Hematopoietic multipotent progenitor cell (in vitro differentiated cells): ENCODE measurements at places on chromosomes 7 and 10. TPM values are rescaled to one million over a fixed set of nuclear protein-coding genes. Genes with fewer than 3 reads are reported as not detected.
A peak's percentile ranks its signal among the peaks of the same experiment; 100 is the strongest.

GRCh38 chr10:104072786-104073185 is 12.9 kb downstream of the COL17A1 start:
- DNase-seq: no peak

The SEC61G gene
- 47.7 TPM for total RNA-seq

- no peak for DNase-seq
Observed at GRCh38 chr7:97081521-97082300, 35.8 kb upstream of the SDHAF3 start.

The SSC4D gene
- 0.81 TPM for total RNA-seq

The NKX2-3 gene
- total RNA-seq: 15.1 TPM

The ZNF117 gene
- total RNA-seq: 2.7 TPM

- DNase-seq: no peak
Observed at GRCh38 chr7:7077945-7078344, 104.4 kb upstream of the C1GALT1 start.

DNA sequence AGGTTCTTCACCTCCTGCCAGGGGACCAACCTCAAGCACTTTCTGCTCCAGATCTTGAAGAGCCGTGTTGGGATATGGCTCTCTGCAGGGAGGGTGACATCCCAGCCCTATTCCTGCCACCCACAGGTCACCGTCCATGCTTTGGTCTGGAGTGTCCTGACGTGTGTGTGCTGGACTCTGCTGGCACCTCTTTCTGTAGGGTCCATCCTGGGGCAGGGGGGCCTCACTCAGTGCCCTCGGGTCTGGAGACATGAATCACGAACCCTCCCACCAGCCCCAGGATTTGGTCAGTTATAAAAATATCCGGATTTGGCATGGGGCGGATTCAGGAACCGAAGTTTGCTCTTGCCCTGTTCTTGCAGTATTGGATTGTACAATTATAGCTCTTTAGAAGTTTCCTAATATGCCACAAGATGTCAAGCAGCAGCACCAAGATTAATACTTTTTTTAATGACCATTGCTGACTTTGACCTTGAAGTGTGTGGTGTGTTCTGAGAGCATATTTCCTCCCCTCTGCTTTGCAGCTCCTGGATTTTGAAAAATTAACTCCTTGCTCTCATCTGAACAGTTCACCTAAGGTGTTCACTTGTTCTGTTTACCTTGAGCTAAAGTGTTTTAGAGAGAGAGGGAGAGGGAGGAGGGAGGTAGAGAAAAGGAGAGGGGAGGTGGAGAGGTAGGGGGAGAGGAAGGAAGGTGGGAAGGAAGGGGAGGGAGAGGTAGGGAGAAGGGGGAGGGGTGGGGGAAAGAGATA is 95.4 kb upstream of the SHH start:
- no peak for DNase-seq

The PAPOLB gene
- total RNA-seq: under 0.01 TPM

The SPDYE11 gene
- not detected for total RNA-seq

The SP8 gene
- not detected for total RNA-seq

The CYP2E1 gene
- 0.81 TPM for total RNA-seq

The SUN3 gene
- total RNA-seq: not detected

The FZD8 gene
- total RNA-seq: 0.81 TPM

GRCh38 chr7:107559864-107560263 is 3.9 kb downstream of the COG5 start:
- DNase-seq: no peak

- no peak for DNase-seq
Observed at GRCh38 chr10:102537367-102537766, 33.6 kb downstream of the SUFU start.

DNA sequence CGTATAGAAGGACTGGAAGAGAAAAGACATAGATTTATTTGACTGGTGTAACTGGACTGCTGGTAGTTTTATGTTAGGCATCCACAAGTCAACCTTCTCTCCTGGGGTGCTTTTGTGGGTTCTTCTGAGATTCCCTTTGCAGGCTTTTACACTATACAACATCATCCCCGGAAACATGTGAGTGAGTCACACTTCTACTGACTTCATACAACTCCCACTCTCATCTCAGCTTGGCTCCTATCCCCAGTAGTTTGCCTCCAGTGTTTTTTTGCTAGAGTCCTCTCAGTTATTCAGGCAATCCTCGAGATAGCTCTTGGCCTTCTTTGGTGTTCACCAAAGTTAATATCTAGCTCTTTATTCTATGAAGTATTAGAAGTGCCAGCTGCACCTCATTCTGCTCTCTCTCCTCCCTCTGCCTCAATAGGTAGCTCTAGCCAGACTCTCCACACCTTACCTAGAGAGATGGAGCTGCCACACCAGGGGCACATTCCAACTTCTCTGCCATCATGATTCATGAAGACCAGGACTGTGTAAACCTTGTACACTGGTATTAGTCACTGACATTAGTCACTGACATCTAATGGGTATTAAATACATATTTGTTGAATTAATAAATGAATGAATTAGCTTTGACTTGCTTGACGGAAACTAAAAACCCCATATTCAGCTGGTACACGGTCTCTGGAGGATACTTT is 281.9 kb downstream of the PPP1R3A start:
- DNase-seq: no peak

GRCh38 chr10:48774416-48775205 is 89.9 kb downstream of the WDFY4 start:
- no peak for DNase-seq

DNA sequence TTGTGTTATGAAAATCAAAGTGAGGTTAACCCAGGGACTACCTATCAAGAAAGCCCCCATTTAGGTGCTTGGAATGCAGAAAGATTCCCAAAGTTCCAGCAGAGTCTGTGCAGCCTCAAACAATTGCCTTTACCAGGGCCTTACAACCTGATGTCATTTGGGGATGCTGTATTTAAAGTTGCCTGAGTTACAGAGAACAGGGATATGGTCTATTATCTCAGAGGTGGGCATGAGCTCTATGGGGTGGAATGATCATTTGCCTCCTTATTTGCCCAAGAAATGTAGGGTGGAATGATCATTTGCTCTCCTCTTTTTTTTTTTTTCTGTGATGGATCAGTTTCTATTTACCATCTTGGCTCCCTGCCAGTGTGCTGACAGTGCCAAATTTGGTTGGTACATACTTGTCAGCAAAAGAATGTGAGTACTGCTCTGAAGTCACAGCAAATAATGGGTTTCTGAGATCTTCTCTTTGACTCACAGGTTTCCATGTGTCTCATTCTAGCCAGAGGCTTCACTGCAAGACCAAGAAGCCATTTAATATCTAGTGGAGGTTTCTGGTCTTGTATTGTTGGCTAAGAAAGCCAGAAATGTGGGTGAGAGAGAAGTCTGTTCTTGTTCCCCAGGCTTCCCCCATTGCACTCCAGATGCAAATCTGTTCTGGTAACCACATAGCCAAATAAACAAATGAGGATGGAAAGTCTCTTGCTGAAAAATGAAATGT is 45.5 kb upstream of the ZNRF2 start:
- no peak for DNase-seq

GRCh38 chr7:5838761-5839500 is 41.7 kb upstream of the OCM start:
- DNase-seq: peak; percentile 19

DNA sequence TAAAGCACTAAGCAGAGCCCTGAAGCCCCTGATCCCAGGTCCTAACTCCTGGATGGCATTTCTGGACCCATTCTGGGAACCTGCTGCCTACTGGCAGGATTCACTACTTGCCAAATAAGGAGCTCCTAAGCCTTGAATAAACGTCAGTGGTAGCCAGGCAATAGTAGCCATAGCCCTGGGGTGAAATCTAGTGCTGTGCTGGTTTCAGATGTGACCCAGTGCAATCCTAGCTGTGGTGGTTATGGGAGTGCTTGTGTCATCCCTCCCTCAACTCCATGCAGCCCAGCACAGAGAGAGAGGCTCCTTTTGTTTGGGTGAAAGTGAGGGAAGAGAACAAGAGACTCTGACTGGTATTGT is 43.7 kb downstream of the PCLO start:
- DNase-seq: no peak

DNA sequence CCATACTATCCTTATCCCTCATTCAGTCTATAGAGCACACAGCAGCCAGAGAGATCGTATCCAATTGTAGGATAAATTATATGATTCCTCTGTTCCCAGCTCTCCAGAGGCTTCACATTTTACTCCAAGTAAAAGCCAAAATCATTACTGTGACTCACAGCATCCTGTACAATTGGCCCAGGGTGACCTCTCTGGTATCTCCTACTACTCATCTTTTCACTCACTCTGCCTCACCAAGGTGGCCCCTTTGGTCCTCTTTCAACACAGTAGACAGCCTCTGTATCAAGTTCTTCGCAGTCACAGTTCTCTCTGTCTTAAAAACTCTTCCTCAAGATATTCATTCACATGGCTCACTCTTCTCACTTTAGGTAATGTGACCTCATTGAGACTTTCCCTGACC is 72.6 kb upstream of the LSM8 start:
- no peak for DNase-seq

- no peak for DNase-seq
Observed at GRCh38 chr7:35717013-35717412, 22.1 kb upstream of the HERPUD2 start.

DNA sequence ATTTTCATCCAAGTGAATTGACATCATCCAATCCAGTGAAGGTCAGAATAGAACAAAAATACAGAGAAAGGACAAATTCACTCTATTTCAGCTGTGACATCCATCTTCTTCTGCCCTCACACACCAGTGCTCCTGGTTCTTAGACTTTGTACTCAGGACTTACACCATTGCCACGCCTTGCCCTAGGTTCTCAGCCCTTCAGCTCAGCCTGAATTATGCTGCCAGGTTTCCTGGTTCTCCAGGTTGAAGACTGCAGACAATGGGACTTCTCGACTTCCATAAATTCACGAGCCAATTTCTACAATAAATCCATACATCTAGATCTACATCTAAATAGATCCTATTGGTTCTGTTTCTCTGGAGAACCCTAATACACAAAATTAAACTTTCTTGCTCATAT is 181.2 kb upstream of the KCND2 start:
- no peak for DNase-seq

The EGR2 gene
- 1.1 TPM for total RNA-seq

- DNase-seq: no peak
Observed at GRCh38 chr10:89384474-89385340, 6.9 kb downstream of the IFIT1B start.

DNA sequence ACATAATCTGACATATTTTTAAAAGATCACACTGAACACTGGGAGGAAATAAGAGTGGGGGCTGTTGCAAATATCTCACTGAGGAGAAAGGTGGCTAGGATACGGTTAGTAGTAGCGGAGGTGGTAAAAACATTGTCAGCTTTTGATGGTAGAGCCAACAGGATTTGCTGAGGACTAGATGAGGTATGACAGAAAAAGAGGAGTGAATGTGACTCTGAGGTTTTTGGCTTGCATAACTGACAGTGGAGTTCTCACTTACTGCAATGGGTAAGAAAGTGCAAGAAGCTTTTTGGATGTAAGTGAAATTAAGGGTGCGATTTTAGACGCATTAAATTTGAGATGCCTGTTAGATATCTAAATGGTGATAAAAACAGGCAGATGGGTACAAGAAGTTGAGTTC is 102.0 kb upstream of the MBL2 start:
- no peak for DNase-seq

The SPDYE9 gene
- total RNA-seq: not detected

DNA sequence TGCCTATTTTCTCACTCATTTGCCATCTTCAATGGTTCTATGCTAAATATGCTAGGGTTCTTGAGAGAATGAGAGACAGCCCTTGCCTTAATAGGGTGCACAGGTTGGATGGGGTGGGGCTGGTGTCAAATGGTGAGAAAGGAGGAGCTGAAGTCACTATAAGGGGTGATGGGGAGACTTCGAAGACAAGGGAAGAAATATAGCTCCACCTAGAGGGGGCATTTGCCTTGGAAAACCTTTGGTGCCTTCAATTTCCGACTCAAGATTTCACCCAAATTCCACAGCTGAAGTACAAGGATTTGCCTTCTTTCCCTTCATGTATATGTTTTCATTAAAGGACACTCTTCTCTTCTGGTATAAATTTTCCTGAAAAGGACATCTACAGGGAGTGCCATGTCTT is 5.6 kb downstream of the PTN start:
- no peak for DNase-seq

DNA sequence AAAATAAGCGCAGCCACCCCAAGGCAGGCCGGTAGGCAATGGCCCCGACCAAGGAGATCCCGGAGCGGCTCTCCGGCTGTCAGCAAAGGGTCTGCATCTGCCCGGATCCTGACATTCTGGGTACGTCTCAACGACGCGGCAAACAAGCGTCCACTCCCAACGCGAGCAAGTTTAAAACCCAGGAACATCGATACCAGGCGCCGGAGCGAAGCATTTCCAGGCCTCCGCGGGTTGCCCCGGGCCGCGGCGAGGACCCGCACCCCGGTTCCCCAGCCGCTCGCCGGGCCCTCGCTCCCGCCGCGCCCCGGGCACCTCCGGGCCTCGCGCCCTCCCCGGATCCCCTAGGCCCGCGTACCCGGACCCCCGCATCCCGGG is 453 bp downstream of the URGCP start:
- no peak for DNase-seq

DNA sequence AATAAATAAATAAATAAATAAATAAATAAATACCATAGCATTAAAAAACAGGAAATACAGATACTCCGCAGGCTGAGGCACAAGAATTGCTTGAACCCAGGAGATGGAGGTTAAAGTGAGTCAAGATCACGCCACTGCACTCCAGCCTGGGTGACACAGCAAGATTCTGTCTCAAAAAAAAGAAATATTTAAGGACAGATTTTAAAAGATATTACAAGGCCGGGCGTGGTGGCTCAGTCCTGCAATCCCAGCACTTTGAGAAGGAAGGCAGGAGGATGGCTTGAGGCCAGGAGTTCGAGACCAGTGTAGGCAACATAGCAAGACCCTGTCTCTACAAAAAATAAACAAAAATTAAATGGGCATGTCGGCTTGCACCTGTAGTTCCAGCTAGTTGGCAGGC is 17.5 kb upstream of the SNX8 start:
- no peak for DNase-seq

GRCh38 chr10:27680691-27681605 is 64.7 kb downstream of the MKX start:
- no peak for DNase-seq

The PHKG1 gene
- 1.1 TPM for total RNA-seq

GRCh38 chr7:143975617-143976016 is 21.0 kb downstream of the OR2F1 start:
- no peak for DNase-seq
